ENCODE measurements at places on chromosomes 16 and 17.

DNA sequence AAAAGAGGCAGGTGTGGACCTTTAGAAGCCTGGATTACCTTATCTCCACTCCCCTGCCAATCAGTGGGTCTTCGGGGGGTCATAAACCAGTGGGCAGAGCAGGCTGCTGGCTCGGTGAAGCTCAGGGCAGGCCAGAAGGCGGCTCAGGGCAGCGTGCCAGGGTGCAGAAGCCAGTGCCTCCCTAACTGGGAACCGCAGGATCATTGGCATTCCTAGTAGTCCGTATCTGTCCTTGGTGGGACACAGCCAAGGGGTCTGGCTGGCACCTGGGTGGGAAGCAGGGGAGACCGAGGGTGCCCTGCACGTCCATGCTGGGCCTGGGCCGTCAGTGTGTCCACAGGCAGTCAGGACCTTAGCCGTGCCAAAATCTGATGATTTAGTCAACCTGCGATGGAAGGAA, 76.8 kb downstream of the SEC14L1 start:
- no peak for DNase-seq

DNA sequence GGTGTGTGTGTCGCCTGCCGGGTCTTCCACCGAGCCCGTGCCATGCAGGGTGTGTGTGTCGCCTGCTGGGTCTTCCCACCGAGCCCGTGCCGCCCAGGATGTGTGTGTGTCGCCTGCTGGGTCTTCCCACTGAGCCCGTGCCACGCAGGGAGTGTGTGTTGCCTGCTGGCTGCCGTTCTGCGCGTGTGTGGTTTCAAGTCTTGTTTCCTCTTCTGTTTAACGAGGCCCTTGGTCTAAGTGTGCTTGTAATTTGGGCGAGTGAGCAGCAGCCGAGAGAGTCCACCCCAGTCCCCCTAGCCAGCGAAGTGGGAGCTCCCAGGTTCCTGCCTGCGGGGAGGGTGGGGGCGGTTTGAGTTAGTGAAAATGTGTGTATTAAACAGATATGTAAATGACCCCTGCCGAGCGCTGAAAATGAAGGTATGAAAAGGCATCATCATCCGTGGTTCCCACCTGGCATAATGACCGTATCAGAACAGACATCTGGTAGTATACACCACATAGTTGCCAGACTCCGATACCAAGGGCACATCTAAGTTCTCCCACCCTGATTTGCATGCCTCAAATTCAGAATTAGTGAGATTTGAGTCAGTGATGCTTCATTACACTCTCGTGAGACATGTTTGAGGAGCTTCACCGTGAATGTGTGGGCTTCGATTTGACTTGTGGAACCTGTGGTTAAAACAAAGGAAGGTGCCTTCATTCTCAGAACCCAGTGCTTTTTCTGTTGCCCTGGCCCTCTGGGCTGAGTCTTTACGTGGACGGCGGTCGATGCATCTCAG, 114.5 kb upstream of the CHMP6 start:
- no peak for DNase-seq

DNA sequence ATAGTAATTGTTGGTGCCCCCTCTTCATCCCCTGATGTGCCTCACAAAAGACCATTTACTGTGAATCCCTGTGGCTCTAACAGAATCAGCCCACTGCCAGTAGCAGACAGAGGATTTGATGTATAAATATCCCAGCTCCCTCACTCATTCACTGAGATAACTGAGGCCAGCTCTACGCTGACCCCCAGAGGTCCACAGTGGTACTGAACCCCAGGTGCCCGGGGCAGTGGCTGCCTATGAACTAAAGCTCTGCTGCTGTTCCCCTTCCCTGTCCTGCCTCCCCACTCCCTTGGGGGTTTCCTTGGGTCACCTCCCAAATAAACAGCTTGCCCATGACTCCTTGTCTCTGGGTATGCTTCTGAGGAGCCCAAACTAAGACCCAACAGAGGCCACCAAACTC, 295.8 kb downstream of the FOXL1 start:
- DNase-seq = no peak

GRCh38 chr17:71762526-71762925, 358.3 kb upstream of the SOX9 start:
- DNase-seq = no peak

DNA sequence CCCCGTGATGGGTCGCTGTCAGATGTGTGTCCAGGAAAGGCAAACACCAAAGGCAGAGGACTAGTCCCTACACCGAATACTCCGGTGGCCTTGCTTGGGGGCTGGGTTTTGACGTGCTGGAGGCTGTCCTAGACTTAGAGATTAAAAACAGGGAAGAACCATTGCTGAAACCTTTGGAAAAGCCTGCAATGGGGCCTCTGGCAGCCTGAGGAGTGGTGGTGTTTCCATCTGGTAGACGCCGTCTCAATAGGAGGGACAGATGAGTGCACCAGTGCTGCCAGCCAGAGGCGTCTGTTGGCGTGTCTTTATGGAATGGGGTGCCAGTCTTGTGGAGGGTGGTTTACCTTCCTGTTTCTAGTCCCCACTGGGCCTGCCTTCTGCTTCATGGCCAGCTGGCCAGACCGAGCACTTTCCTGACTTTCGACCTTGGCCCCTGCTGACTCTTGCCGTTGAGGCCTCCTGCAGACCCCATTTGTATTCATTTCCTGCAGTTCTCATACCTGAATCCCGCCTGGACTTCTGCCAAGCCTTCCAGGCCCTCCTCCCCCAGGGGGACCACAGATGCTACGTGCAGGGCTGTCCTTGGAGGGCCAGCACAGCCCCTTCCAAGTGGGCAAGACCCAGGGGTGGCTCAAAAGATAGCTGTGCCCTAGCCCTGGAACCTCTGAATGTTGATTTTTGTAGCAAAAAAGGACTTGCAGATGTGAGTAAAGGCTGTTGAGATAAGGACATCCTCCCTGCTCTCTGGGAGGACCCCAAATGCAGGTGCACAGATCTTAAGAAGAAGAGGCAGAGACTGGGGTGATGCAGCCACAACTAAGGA, 1.9 kb upstream of the DNASE1 start:
- DNase-seq = no peak

DNA sequence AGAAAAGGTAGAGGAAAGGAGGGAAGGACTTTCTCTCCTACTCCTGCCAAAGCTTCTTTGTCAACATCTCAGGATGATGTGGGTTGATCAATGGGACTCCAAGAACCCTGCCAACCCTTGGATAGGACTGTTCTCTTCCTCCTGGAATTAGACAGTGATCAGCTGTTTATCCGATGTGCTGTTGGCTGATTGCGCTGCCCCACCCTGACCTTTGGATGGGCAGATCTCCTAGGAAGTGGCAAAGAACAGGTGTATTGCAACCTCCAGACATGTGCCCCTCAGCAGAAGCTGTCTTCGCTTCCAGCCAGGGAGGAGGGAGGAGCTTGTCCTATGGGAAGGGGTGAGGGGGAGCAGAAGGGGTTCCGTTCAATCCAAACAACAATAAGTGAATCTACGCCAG, 30.5 kb downstream of the SLC5A11 start:
- no peak for DNase-seq

DNA sequence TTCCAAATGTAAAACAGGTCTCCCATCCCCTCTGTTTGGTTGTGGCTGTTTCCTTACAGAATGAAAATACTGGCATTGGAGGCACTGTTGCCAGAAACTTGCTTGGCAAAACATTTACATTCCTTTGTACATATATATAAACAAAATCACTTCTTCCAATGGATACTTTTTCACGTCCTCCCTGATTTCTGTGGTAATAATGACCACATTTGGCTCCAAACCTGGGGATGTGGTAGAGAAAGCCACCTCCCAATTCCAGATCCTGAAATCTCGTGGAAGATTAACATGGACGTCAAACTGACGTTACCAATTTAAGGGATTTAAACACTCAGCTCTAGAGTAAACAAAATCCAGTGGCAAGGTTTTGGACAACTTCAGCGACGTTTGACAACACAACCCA, 370.8 kb upstream of the ZFHX3 start:
- peak; percentile 53 for DNase-seq

- DNase-seq = no peak
Observed at GRCh38 chr17:28253663-28254062, 65.3 kb upstream of the TMEM97 start.

DNA sequence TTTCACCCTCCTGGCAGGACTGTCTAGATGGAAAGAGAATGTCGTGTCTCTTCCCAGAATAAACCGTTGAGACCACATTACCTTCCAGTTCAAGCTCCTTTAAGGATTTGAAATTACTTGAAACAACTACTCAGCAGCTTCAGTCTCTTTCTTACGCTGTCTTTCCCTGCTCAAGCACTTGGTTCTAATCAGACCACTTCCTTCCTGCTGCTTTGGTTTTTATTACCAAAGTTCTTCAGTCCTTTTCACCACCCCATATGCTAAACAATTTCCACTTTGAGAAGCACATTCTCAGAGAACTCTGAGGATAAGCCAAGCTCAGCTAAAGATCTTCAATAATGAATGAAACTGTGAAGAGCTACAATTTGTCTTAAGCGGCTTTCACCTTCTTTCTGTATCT, 105.4 kb downstream of the STX8 start:
- DNase-seq = peak; percentile 8

DNA sequence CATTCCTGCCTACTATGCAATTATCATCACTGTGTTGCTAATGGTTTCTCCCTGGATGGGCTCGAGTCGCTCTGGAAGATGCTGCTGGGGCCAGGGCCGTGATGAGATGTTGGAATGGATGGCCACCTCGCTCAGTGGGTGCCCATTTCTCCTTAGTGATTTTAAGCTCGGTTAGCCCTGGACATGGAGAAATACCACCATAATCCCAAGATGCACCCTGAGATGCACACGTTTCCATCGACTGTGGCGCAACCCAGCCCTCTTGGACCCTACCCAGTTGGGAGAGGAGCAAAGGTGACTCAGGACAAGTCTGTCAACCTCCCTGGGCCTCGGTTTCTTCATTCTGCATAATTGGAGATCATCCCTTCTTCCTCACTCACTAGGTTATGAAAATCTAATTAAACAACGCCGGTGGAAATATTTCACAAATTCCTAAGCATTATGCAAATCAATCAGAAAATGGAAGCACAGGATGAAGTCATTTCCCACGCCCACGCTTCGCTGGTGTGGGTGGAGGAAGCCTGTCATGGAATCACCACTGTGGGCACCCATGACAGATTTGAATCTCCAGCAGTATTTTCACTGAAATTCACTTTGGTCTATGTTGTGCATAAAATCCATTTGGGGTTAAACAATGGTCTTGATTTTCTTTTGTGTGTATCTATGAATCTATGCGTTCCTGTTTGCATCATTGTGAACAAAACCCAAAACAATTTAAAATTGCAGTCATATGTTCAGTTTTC, 195.2 kb downstream of the AXIN2 start:
- DNase-seq = no peak

- DNase-seq = no peak
Observed at GRCh38 chr16:5062790-5063765, 2.7 kb downstream of the C16orf89 start.

DNA sequence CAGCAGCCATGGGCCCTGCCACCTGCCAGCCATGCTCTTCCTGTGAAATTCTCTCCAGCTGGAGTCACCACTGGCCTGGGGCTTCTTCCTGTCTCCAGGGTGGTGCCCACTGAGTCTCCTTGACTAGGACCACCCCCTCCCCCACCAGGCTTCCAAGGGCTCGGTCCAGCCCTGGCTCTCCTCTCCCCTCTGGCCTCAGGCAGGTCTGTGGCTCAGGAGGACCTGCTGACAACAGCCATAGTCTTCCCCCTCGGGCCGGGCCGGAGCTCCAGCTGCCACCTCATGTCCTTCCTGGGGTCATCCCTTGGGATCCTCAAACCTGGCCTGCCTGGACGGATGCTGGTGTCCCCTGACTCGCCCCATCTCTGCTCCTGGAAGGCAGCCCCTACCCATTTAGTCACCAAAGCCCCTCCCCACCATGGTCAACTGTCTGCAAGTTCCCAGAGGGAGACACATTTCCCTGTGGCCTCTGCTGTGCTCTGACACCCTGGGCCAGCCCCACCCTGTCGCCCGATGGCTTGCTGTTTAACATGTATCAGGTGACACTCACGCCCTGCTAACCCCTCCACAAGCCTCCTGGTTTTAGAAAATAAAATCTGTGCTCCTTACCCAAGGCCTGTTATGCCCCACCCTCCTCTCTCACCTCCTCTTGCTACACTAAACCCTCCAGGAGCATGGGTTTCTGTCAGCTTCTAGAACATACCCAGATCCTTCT, 186.2 kb downstream of the RBFOX3 start:
- no peak for DNase-seq

- no peak for DNase-seq
Observed at GRCh38 chr17:81166033-81166492, at the start of gene AATK. TSS of gene AATK (minus strand) at chr17:81166221. CDS start at chr17:81165992, 229 bp downstream.

DNA sequence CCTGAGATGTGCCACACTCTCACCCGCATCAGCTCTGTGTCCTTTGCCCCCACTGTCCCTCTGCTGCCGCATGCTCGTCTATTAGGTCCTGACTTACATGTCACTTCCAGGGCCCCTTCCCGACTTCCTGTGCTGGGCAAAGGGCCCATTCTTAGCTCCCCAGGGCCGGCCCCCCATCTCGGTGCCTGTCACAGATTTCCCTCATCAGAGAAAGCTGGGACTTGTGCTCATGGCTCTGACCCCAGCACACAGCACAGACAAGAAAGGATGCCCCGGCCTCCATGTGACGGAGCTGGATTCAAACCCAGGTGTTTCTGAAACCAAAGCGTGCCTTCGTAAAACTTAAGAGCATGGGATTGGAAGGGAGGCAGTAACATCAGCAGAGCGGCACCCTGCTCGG, 5.9 kb upstream of the MAPK7 start:
- DNase-seq = no peak

GRCh38 chr17:45405250-45406086, 27.2 kb downstream of the ARHGAP27 start:
- DNase-seq = peak; percentile 15

- no peak for DNase-seq
Observed at GRCh38 chr17:38605411-38605840, 326 bp downstream of the SRCIN1 start.

- no peak for DNase-seq
Observed at GRCh38 chr16:4002121-4002520, 114.1 kb downstream of the ADCY9 start.

DNA sequence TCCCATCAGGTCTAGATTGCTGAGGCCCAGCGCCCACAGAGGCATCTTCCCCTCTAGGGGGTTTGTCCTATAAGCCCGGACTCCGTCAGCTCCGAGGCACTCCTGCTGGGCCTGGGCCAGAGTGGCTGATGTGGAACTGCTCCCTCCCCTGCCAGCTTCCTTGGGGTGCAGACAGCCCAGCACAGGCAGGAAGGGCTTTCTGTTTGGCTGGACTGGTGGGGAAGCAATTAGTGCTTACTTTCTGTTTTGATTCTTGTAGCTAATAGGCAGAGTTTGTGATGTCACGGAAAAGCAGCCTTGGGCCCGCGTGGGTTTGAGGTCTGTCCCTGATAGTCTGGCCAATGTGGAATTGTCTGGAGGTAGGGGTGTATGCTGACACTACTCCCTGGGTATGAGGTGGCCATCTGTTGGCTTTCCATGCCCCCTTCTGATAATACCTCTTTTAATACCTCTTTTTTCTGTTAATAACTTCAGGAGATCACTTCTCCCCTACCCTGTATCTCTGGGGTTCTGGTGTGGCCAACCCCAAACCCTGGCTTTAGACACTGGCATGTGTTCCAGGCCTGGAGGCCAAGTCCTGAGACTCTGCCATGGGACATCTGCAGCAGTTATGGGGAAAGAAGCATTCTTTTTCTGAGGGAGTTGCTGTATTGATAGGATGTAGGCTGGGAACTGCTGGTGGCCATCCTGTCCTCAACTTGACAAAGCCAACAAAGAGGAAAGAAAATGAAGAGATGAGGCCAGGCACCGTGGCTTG, 190.9 kb downstream of the RAB11FIP4 start:
- peak; percentile 44 for DNase-seq

GRCh38 chr16:72876221-72876620, 171.7 kb downstream of the ZFHX3 start:
- peak; percentile 86 for DNase-seq

Data from fibroblast of skin of scalp (primary cell).